ENCODE measurements at places on chromosomes 1 and 21. TPM values are rescaled to one million over a fixed set of nuclear protein-coding genes. Genes with fewer than 3 reads are reported as not detected.
A peak's percentile ranks its signal among the peaks of the same experiment; 100 is the strongest.

EDN2 gene
- 43.2 TPM for total RNA-seq

FMO1 gene
- total RNA-seq: 50.1 TPM

KCTD3 gene
- total RNA-seq: 108 TPM

AMY2A gene
- not detected for total RNA-seq

PTCH2 gene
- total RNA-seq: 2.5 TPM

TNFSF18 gene
- total RNA-seq: not detected

LAMC2 gene
- total RNA-seq: 24.2 TPM

DNA sequence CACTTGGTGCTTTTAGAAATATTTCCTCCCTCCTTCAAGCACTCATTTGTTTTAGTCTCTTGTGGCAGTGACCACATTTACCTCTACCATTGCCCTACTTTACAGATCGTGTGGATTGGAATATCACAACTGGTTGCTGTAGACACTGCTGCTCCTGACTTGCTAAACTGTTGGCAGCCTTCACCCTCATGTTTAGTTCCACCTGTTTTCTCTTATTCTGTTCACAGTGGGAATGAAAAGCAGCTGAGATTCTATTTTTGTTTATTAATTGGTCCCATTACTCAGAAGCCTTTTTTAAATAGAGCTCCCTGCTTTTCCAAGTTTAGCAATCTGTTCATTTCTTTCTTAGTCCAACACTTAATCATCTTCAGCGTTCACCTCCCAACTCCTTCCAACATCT, 308.9 kb downstream of the RWDD3 start:
- no peaks in the 10 kb centered on the region for H3K27me3 ChIP-seq
- H3K36me3 ChIP-seq: no peaks in the 10 kb centered on the region
- no peak overlapping the region for H3K4me3 ChIP-seq
- no peak for DNase-seq
- H3K27ac ChIP-seq: no peak overlapping the region

DNA sequence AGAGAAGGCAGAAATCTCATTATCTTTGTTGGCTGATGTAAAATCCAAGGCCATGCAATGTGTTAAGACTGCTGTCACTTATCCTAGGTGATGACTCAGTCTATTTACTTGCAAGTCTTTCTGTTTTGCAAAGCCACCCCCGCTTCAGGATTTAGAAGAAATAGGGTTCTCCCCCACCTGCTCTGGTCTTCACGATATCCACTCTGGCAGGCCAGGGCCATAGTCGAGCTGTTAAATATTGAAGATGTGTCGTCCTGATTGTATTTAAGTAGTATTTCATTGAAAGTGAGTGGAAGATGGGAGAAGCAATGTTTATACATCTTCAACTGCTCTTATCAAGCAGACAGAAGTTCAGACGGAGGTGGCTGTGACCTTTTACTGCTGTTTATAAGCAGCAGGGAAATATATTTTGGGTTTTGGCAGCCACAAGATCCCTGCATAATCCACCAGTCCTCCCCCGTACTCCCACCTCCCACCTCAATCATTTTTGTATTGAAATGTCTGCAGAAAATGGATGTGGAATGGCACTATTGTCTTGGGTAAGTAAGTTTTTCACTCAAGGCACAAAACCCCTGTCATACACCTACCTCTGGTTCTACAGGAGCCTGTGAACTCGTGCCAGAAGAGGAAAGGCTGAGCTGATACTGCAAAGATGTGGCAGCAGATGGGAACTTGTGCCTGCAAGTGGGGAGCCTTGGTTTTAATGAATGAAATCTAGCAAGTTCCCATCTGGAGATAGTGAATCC, 117.4 kb downstream of the MRPS6 start:
- no peaks in the 10 kb centered on the region for H3K27me3 ChIP-seq
- no peaks in the 10 kb centered on the region for H3K4me1 ChIP-seq
- no peak for DNase-seq
- no peaks in the 10 kb centered on the region for H3K36me3 ChIP-seq
- H3K4me3 ChIP-seq: no peak overlapping the region
- no peak overlapping the region for H3K27ac ChIP-seq

DNA sequence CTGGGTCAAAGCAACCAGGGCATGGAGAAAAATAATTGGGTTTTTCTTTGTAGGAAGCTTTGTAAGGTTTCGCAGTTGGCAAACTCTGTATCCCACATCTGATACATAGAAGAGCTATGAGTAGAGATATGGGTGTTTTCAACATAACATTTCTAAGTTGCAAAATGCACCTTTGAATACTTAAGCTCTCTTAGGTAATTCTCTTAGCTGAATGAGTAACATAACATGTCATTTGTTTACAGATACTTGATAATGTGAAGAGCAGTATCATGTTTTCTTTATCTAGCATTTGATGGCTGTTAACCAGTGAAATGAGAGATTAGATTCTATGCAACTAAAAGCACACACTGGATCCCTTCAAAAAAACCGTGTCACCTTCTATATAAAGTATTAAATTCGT, 21.6 kb downstream of the RAVER2 start:
- no peak for DNase-seq
- no peaks in the 10 kb centered on the region for H3K4me1 ChIP-seq
- no peak overlapping the region for H3K27ac ChIP-seq

DNA sequence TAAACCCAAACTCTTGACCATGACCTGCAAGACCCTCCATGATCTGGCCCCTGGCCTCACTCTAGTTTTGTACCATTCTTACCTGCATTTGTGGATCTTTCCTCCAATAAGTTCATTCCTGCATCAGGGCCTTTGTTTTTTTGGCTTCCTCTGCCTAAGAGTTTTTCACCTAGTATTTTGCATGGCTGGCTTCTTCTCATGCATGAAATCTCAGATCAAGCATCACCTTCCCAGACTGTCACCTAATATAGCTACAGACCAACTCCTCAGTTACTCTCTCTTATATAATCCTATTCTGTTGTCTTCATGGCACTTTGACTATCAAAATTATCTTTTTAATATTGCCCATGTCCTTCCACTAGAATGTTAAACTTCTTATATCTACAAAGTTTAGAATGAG, 54.2 kb downstream of the BTBD8 start:
- DNase-seq: no peak
- H3K27me3 ChIP-seq: no peaks in the 10 kb centered on the region
- no peaks in the 10 kb centered on the region for H3K36me3 ChIP-seq
- no peak overlapping the region for H3K4me3 ChIP-seq

GRCh38 chr1:112251766-112252506, 144.1 kb upstream of the CTTNBP2NL start:
- H3K4me1 ChIP-seq: no peaks in the 10 kb centered on the region
- H3K36me3 ChIP-seq: no peaks in the 10 kb centered on the region
- no peak overlapping the region for H3K4me3 ChIP-seq
- H3K27me3 ChIP-seq: no peaks in the 10 kb centered on the region
- DNase-seq: no peak
- H3K27ac ChIP-seq: no peak overlapping the region

DNA sequence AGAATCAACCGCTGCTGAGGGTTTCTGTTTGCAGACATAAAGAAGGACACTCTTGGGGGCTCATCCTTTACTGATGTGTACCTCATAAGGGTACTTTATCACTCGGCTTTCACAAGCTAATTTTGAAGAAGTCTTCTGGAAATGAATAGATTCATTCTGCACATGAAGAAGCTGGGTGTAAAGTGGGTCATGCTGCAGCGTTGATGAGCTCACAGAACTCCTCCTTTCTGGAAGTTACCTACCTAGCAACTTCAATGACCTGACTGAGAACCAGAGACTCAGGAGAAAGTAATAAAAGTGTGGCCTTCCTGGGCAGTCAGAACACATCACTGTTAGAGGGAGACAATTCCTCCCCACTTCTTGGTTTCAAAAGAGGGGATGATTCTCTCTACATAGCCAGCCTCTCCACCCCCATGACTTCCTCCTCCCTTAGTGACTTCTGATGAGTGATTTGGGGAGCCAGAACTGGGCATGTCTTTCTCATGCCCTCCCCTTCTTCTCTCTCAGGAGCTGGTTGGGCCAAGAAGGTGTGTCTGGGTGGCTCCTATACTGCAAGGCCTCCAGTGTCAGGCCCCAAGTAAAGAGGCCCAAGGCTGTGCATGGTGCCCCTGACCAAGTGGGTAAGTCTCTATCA, 27.0 kb downstream of the PCNX2 start:
- no peak overlapping the region for H3K4me3 ChIP-seq
- no peaks in the 10 kb centered on the region for H3K4me1 ChIP-seq
- H3K36me3 ChIP-seq: no peaks in the 10 kb centered on the region
- no peaks in the 10 kb centered on the region for H3K27me3 ChIP-seq
- H3K27ac ChIP-seq: no peak overlapping the region
- DNase-seq: no peak

- no peaks in the 10 kb centered on the region for H3K36me3 ChIP-seq
- no peak overlapping the region for H3K27ac ChIP-seq
- DNase-seq: no peak
- no peaks in the 10 kb centered on the region for H3K4me1 ChIP-seq
- H3K4me3 ChIP-seq: no peak overlapping the region
These were observed 3.0 kb downstream of the PARP1 start for GRCh38 chr1:226404904-226405222.

- no peak for DNase-seq
- H3K27ac ChIP-seq: peak overlapping the region; percentile 16
- no peak overlapping the region for H3K4me3 ChIP-seq
- H3K4me1 ChIP-seq: no peaks in the 10 kb centered on the region
- no peaks in the 10 kb centered on the region for H3K27me3 ChIP-seq
These were observed 858.0 kb downstream of the USP25 start for GRCh38 chr21:16587681-16588375.

- DNase-seq: no peak
- H3K4me3 ChIP-seq: no peak overlapping the region
- H3K4me1 ChIP-seq: no peaks in the 10 kb centered on the region
These were observed 19.1 kb upstream of the CHRM3 start for GRCh38 chr1:239367196-239367810.

GRCh38 chr1:172640111-172640510, 18.8 kb upstream of the FASLG start:
- no peaks in the 10 kb centered on the region for H3K27me3 ChIP-seq
- no peak overlapping the region for H3K27ac ChIP-seq
- DNase-seq: no peak
- H3K4me1 ChIP-seq: no peaks in the 10 kb centered on the region
- no peaks in the 10 kb centered on the region for H3K36me3 ChIP-seq
- H3K4me3 ChIP-seq: no peak overlapping the region

- H3K27me3 ChIP-seq: no peaks in the 10 kb centered on the region
- H3K4me3 ChIP-seq: no peak overlapping the region
- no peak overlapping the region for H3K27ac ChIP-seq
- no peaks in the 10 kb centered on the region for H3K36me3 ChIP-seq
- DNase-seq: no peak
These were observed 233.4 kb downstream of the DSCAM start for GRCh38 chr21:40613546-40614030.

Measured in Peyer's patch (tissue), 4 donors.